Hepatocyte (in vitro differentiated cells): ENCODE measurements at places on chromosomes 12 and 14. TPM values are rescaled to one million over a fixed set of nuclear protein-coding genes. Genes with fewer than 3 reads are reported as not detected.

GRCh38 chr14:64704143-64704742, at the start of gene PLEKHG3:
TSS of gene PLEKHG3 (plus strand) at chr14:64704424. CDS start at chr14:64727632, 23,208 bp downstream.
- H3K27ac ChIP-seq = peak within 1 kb of the TSS; percentile 97
- peak; percentile 95 for DNase-seq
- H3K4me3 ChIP-seq = peak within 1 kb of the TSS; percentile 85
- no peaks in the 10 kb centered on the region for H3K27me3 ChIP-seq
- no peaks in the 10 kb centered on the region for H3K36me3 ChIP-seq
- H3K4me1 ChIP-seq = peaks cover 50% of the 10 kb centered on the region

DNA sequence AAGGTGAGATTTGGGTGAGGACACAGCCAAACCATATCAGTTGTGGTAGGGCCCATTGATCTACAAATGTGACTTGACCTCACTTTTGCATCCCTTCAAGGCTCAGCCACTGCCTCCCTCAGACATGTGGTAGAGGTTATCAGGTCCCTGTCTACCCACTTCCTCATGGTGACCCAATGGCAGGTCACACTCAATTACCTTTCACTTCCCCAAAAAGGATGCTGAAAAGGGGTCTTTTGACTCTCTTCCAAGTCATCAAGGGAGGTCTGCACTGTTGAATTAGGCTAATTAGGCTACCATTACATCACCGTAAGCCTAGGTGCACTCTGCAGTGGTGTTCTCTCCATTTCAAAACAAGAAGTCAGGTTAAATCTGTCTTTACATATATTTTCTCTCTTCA, 22.6 kb upstream of the DRAM1 start:
- no peak for DNase-seq
- peaks cover 20% of the 10 kb centered on the region for H3K4me1 ChIP-seq
- no peaks in the 10 kb centered on the region for H3K27me3 ChIP-seq
- H3K27ac ChIP-seq = peak overlapping the region; percentile 40
- H3K4me3 ChIP-seq = no peak overlapping the region
- no peaks in the 10 kb centered on the region for H3K36me3 ChIP-seq

LACRT gene
- total RNA-seq = not detected in 2 replicates

- H3K4me3 ChIP-seq = no peak overlapping the region
- DNase-seq = peak; percentile 78
- no peaks in the 10 kb centered on the region for H3K27me3 ChIP-seq
- no peaks in the 10 kb centered on the region for H3K4me1 ChIP-seq
- H3K36me3 ChIP-seq = no peaks in the 10 kb centered on the region
- H3K27ac ChIP-seq = no peak overlapping the region
These were observed 973.3 kb upstream of the TMEM132C start for GRCh38 chr12:127293507-127294310.

DNA sequence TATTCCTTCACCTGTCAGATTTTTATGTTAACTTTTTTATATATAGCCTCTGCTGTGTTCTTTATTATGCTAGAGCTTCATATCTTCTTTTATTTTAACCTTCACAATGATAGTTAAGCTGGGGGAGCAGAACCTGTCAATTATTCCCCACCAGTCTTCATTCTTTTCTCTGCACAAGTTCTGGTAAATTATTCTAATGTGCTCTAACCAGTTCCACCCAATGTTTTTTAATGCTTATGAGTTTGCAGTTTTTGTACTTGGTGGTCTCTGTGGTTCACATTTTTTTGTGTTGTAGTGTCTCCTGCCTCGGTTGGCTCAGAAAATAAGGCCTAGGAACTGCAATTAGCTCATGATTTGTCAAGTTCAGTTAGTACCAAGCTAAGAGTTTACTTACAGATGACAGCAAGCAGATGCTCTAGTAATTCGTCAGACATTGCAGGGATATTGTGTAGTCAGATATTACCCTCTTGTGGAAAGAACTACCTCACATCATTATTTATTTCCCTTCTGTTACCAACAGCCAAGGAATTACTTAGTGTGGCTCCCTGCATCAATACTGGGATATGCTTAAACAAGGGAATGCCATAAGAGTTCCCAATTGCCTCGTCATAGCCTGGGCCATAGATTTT, 14.5 kb downstream of the DYRK2 start:
- H3K36me3 ChIP-seq = no peaks in the 10 kb centered on the region
- no peak for DNase-seq
- H3K27me3 ChIP-seq = no peaks in the 10 kb centered on the region
- no peak overlapping the region for H3K27ac ChIP-seq

TAS2R43 gene
- total RNA-seq = 2.6 and 2.8 TPM in 2 replicates

ADGRD1 gene
- total RNA-seq = 14.2 and 18.5 TPM in 2 replicates

SLC6A15 gene
- 2.5 and 6.2 TPM in 2 replicates for total RNA-seq

GRCh38 chr14:86221755-86222154, 691.8 kb downstream of the FLRT2 start:
- H3K4me3 ChIP-seq = no peak overlapping the region
- no peaks in the 10 kb centered on the region for H3K27me3 ChIP-seq
- no peak overlapping the region for H3K27ac ChIP-seq
- no peaks in the 10 kb centered on the region for H3K4me1 ChIP-seq
- no peak for DNase-seq
- H3K36me3 ChIP-seq = no peaks in the 10 kb centered on the region

DNA sequence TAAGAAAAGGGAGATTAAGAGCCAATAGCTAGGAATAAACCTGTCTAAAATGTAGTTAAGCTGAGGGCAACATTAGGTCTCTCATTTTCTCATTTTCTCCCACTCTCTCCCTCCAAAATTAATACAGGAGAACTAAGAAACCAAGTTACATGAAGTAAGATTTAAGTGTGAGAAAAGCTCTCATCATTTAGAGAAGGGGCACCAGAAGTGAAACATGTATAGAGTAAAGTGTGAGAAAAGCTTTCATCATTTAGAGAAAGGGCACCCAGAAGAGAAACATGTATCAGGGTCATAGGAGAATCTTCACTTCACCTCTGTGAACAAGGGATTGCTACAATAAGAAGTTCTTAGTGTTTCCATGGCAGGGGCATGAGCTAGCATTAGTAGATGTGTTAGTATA, 132.4 kb upstream of the CNTN1 start:
- H3K27ac ChIP-seq = no peak overlapping the region
- H3K4me1 ChIP-seq = no peaks in the 10 kb centered on the region
- no peak for DNase-seq
- no peak overlapping the region for H3K4me3 ChIP-seq
- no peaks in the 10 kb centered on the region for H3K27me3 ChIP-seq
- H3K36me3 ChIP-seq = no peaks in the 10 kb centered on the region

GRCh38 chr12:70839544-70839943, 81.0 kb downstream of the PTPRR start:
- H3K27ac ChIP-seq = no peak overlapping the region
- no peaks in the 10 kb centered on the region for H3K27me3 ChIP-seq
- H3K36me3 ChIP-seq = no peaks in the 10 kb centered on the region
- H3K4me3 ChIP-seq = no peak overlapping the region

DNAJC22 gene
- 28.3 and 30.7 TPM in 2 replicates for total RNA-seq

- H3K36me3 ChIP-seq = no peaks in the 10 kb centered on the region
- no peak for DNase-seq
- no peaks in the 10 kb centered on the region for H3K4me1 ChIP-seq
- no peak overlapping the region for H3K27ac ChIP-seq
- no peak overlapping the region for H3K4me3 ChIP-seq
These were observed 98.2 kb downstream of the GLT1D1 start for GRCh38 chr12:128951448-128951847.

- no peaks in the 10 kb centered on the region for H3K36me3 ChIP-seq
- peak overlapping the region; percentile 83 for H3K27ac ChIP-seq
- no peaks in the 10 kb centered on the region for H3K27me3 ChIP-seq
- no peak overlapping the region for H3K4me3 ChIP-seq
- no peak for DNase-seq
These were observed 543 bp upstream of the GLIPR1 start for GRCh38 chr12:75479963-75480461.

DNA sequence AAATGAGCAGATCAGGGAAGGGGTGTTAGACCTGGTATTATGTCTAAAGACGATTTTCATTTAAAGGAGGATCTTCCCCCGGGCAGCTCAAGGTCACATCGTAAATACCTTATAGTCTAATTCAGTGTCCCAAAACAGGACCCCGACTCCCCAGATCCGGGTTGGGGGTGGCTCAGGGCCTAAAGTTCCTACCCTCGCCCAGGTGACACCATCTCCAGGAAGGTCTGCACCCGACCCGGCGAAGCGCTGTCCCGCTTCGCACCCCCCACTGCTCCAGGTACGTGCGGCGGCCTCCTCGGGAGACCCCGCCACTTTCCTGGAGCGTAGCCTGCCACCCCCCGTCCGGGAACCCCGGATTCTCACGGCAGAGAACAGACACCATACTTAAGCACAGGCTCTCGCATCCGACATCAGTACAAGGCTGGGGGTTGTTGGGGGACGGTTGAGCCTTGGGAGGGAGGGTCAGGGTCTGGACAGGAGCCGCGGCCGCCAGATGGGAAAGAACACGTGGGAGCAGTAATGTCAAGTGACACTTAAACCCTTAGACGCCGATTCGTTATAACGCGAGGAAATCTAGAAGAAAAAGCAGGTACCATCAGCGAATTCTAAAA, 556 bp downstream of the TIMM9 start:
- H3K27me3 ChIP-seq = no peaks in the 10 kb centered on the region
- H3K4me3 ChIP-seq = peak overlapping the region; percentile 77
- peak overlapping the region; percentile 97 for H3K27ac ChIP-seq
- peaks cover 8% of the 10 kb centered on the region for H3K4me1 ChIP-seq

GPR132 gene
- total RNA-seq = 0.24 and 0.83 TPM in 2 replicates

DNA sequence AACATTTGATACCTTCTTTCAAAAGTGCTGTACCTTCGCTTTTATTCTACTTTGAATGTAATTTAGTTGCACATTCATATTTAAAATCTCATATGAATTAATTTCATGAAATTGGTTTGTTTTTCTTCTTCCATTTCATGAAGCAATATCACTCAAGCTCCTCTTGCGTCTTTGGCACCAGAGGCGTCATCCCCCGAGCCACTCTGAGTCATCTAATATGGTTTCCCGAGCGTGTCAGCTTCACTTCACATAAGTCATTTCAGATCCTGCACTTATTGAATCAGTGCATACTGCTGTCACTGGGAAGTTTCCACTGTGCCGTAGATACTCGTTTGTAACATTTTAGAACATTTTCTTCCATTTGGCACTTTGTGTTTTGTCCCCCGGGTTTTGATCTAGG, 105.6 kb downstream of the SLC25A47 start:
- no peaks in the 10 kb centered on the region for H3K27me3 ChIP-seq
- peaks cover 10% of the 10 kb centered on the region for H3K4me1 ChIP-seq
- H3K27ac ChIP-seq = peak overlapping the region; percentile 37
- no peak overlapping the region for H3K4me3 ChIP-seq
- DNase-seq = no peak

DNA sequence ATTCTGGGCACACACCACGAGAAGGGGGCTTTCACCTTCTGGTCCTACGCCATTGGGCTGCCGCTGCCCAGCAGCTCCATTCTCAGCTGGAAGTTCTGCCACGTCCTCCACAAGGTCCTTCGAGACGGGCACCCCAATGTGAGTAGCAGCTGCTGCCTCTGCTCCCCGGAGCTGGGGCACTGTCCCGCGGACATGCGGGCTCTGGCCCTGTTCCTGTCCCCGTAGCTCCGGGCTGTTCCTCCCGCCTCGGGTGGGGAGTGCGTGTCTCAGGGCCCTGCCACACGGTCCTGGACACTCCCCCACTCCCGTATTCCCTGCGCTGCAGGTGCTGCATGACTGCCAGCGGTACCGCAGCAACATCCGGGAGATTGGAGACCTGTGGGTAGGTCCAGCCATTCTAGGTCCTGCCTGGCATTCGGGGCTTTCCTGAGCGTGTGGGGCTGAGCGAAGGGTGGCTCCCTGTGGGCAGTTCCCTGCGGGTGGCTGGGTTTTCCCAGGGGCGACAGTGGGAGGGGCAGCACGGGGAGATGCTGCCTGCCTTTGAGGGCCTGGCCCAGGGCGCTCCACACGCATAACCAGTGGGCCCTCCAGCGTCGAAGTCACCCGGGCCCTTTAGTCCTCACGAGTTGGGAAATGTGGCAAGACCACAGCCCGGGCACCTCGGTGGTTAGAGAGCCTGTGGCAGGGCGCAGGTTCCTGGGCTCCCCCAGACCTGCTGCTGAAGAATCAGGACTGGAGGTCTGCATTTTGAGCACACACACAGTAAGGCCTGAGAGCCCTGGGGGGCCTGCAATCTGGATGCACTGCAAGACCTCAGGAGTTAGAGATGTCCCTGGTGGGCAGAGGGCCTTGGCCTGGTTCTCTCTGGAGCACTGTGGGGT, 13.5 kb downstream of the HIP1R start:
- H3K4me3 ChIP-seq = no peak overlapping the region
- no peak overlapping the region for H3K27ac ChIP-seq
- no peaks in the 10 kb centered on the region for H3K4me1 ChIP-seq
- H3K27me3 ChIP-seq = no peaks in the 10 kb centered on the region
- H3K36me3 ChIP-seq = no peaks in the 10 kb centered on the region

DNA sequence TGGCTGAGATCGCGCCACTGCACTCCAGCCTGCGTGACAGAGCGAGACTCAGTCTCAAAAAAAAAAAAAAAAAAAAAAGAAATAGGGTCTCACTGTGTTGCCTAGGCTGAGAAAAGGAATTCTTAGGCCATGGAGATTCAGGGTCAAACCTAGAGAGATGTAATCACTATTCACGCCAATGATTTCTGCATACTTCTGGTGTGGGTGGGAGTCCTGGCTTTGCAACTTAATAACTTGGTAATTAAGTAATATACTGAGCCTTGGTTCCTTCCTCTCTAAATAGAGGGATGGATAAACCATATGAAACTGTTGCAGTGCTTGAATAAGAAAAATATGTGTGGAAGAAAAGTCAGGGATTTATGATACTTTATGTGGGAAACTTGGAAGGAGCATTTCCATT, 2.7 kb downstream of the ZNF410 start:
- H3K27me3 ChIP-seq = no peaks in the 10 kb centered on the region
- no peak overlapping the region for H3K27ac ChIP-seq
- DNase-seq = no peak
- peaks cover 16% of the 10 kb centered on the region for H3K4me1 ChIP-seq

DNA sequence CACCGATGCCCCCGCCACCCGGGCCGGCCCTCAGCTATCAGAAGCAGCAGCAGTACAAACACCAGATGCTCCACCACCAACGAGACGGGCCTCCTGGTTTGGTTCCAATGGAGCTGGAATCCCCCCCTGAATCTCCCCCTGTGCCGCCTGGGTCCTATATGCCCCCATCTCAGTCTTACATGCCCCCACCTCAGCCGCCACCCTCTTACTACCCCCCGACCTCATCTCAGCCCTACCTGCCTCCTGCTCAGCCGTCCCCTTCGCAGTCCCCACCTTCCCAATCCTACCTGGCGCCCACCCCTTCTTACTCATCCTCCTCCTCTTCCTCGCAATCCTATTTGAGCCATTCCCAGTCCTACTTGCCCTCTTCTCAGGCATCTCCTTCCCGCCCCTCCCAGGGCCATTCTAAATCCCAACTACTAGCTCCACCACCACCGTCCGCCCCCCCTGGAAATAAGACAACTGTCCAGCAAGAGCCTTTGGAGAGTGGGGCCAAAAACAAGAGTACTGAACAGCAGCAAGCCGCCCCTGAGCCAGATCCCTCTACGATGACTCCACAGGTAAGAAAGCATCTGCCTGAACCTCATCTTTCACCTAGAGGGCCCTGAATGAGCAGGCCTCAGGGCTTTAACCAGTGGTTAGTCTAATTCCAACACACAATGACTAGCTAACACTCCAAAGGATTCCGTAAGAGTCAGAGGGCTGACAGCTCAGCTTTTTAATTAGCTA, 851 bp downstream of the YLPM1 start:
- H3K27me3 ChIP-seq = no peaks in the 10 kb centered on the region
- H3K36me3 ChIP-seq = no peaks in the 10 kb centered on the region
- H3K4me3 ChIP-seq = peak overlapping the region; percentile 93
- peak; percentile 28 for DNase-seq
- peaks cover 21% of the 10 kb centered on the region for H3K4me1 ChIP-seq
- H3K27ac ChIP-seq = peak overlapping the region; percentile 90

- no peak overlapping the region for H3K27ac ChIP-seq
- H3K4me1 ChIP-seq = no peaks in the 10 kb centered on the region
- no peaks in the 10 kb centered on the region for H3K27me3 ChIP-seq
These were observed 103.6 kb downstream of the ATXN7L3B start for GRCh38 chr12:74641262-74641661.

- H3K36me3 ChIP-seq = no peaks in the 10 kb centered on the region
- DNase-seq = no peak
- no peaks in the 10 kb centered on the region for H3K27me3 ChIP-seq
- peak overlapping the region; percentile 70 for H3K27ac ChIP-seq
These were observed 58.9 kb upstream of the EEA1 start for GRCh38 chr12:92987846-92988621.
